CD4-positive, CD25-positive, alpha-beta regulatory T cell (primary cell): ENCODE measurements at places on chromosomes 4 and X.

- no peak for DNase-seq
These were observed 17.5 kb upstream of the ZNF41 start for GRCh38 chrX:47500554-47500953.

- no peak for DNase-seq
These were observed 145.0 kb upstream of the AADAT start for GRCh38 chr4:170234800-170235199.

- no peak for DNase-seq
These were observed 57.9 kb downstream of the PASD1 start for GRCh38 chrX:151621422-151621821.

GRCh38 chrX:84737471-84737871 lies 235.2 kb upstream of the HDX start:
- DNase-seq: no peak

DNA sequence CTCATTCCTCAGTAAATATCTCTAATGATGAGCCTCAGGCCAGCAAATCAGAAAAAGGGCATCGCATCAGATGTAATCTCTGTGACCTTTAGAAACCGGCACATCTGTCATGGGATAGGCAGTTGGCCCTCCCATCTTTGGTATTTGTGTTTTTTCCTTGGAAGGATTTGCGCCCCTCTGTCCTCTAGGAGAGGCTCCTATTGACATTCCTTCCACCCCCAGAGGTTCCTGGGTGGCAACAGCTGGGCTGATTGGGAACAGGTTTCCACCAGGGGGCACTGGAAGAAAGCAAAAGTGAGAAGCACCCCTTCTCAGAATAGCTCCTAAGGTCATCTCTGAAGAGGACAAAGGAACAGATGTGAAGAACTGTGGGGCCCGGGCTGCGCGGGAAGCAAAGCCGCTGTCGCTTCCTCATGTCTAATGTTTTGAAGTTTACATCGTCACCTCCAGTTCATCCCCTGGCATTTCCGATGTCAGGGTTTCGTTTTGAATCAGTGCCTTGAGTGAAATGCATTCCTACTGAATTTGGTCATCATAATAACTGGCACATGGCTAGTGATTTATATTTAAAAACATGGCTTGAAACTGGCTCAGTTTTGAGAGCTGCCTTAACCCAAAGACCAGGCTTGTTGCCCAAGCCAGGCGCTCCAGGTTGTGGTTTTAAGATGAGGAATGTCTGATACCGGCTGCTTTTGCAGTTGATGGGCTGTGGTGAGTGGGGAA lies 6.2 kb downstream of the TXK start:
- peak; percentile 90 for DNase-seq

DNA sequence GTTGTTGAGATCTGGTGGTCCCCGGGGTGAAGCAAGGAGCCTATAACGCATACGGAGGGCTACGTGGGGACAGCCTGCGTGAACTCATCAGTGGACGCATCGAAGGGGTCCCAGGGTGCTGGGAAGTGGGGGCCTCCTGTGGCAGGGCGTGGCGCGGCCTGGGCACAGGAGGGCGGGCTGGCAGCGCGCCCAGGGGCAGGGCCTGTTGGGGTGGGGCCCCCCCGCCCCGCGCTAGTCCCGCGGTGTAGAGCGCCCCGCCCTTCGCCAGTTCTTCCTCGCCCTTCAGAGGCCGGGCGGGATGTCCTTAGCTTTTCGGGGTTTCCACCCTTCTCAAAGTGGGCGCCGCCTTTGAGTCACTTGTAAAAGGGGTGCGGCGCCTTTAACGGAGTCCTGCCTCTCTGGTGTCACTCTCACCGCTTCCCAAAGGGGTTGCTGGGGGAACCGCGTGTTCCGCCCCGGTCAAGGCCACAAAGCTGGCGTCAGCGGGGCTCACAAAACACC lies 632 bp downstream of the PLP2 start:
- peak; percentile 60 for DNase-seq

GRCh38 chrX:15203694-15204093 lies 66.2 kb downstream of the ASB9 start:
- no peak for DNase-seq

DNA sequence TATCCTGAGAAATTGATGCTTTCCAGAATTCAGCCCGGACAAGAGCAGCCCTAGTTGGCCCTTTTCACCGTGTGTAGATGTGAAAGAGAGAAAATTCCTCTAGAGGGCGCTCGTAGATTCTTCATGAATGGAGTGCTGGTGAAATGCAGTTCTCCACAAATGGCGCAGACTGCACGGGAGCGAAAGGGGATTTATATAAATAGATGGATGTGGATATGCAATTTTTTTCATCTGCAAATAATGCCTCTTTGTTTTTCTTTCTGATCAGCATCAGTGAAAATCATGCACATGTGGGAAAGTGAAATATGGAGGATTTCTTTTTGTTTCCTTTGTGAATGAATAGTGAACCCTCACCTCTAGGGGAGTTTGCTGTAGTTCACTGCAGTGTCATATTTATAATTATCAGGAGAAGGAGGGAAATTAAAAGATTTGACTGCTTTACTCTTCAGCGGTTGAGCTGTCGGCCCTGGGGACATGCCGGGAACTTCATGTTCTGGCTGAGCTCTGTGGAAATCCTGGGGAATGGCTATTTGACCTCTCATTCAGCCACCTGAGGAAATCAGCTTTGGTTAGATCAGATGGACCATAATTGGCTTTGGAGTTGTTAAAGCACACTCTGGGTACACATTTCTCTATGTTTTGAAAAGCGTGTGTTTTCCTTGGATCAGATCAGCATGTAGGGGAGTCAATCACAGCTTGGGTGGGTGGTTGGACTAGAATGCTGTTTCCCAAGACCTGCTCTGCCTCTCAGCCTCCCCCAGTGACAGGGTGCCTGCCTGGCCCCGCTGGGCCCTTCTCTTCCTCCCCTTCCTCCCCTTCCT lies 115.0 kb upstream of the SHISA3 start:
- DNase-seq: peak; percentile 25

- peak; percentile 41 for DNase-seq
These were observed 760 bp downstream of the TMEM165 start for GRCh38 chr4:55396308-55397125.

DNA sequence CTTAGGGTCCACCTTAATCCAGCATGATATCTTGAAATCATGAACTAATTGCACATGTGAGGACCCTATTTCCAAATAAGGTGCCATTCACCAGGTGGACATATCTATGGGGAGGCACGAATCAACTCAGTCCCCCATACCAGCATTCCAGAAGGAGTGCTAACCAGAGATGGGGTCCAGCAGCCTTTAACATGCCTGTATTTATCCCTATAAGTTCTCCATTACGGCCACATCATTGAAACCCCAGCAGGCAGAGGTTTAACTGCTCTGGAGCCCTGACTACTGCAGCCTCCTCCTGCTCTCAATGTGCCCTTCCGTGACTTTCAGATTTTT lies 3.2 kb upstream of the ASMTL start:
- DNase-seq: no peak

DNA sequence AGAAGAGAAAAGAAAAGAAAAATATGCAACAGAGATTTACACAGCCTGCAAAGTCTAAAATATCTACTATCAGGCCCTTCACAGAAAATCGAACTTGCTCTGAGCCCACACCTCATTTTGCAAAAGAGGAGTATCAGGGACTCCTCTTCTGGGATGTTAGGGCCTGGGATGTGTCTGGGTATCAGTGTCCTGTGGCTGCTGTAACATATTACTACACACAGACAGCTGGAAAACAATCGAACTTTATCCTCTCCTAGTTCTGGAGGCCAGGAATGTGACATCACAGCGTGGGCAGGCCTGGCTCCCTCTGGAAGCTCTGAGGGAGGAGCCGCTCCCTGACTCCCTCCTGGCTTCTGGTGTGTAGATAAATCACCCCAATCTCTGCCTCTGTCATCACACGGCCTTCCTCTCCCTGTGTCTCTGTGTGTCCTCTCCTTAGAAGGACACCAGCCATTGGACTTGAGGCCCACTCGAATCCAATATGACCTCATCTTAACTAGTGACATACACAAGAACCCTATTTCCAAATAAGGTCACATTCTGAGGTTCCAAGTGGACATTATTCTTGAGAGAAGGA lies 52.9 kb downstream of the PPP2R2C start:
- no peak for DNase-seq

GRCh38 chr4:98564852-98565251 lies 93.6 kb downstream of the TSPAN5 start:
- no peak for DNase-seq

GRCh38 chrX:141278306-141278705 lies 36.0 kb upstream of the SPANXC start:
- no peak for DNase-seq

DNA sequence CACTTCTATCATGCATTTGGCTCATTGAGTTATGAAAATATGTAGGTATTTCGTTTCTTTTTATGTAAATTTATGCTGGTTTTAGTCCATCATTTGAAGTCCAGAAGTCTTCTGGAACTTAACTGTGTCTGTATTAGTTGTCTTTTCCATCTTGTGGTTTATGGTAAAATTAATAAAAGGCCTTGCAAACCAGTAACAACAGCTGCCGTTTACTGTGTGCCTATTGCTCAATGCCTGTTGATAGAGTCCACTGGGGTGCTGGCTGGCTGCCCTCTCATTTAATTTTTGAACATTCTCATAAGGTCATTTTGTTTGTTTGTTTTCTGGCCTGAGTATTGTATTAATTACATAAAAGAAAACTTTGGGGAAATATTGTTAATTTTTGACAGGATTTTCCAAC lies 98.0 kb downstream of the NAA11 start:
- no peak for DNase-seq

DNA sequence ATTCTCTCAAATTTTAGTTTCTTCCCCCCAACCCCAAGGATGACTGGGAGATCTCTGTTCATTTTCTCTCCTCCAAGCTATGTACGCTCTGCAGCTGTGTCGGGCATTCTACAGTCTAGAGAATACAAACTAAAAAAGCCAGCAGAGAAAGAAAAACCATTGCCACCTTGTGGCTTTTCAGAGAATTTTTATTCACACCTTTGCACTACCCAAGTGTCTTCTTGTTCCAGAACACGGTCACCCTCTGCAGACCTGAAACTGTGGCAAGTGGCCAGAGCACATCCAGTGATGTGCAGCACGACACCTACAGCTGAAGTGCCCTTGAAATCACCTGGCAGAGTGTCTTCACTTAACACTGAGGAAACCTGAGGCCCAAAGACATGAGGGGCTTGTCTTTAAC lies 68.6 kb downstream of the CHST7 start:
- DNase-seq: peak; percentile 51

DNA sequence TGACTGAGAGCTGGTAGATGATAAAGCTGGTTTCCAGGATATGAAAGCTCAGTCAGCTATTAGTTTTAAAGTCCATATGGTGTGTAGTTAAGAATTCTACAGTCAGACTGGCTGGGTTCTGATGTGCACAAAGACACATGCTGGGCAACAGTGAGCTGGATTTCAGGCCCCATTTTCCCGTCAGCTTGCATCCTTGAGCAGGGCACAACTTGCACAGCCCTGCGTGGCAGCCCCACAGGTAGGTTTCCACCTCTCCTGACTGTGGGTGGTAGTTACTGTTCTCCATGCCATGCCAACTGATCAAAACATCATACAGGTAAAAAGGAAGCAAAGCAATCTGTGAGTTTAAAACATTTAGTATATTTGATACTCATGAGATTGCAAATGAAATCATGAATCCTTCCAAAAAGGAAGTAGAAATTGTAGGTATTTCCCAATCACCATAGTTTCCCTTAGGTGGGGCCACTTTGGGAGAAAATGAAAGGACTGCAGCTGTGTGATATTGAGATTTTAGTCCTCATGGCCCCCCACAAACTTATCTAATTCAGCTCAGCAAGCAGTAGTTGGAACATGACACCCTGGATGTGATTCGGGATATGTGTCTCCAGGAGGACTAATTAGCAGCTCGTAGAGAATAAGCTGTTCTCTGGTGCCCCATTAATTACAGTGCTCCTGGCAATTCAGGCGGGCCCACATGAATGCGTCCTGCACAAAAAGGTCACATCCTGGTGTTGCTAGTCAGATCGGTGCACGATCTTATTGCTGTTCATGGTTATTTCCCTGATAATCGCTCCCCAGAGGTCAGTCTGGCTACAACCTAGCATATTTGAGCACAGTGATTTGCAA lies 42.4 kb upstream of the NOCT start:
- no peak for DNase-seq

DNA sequence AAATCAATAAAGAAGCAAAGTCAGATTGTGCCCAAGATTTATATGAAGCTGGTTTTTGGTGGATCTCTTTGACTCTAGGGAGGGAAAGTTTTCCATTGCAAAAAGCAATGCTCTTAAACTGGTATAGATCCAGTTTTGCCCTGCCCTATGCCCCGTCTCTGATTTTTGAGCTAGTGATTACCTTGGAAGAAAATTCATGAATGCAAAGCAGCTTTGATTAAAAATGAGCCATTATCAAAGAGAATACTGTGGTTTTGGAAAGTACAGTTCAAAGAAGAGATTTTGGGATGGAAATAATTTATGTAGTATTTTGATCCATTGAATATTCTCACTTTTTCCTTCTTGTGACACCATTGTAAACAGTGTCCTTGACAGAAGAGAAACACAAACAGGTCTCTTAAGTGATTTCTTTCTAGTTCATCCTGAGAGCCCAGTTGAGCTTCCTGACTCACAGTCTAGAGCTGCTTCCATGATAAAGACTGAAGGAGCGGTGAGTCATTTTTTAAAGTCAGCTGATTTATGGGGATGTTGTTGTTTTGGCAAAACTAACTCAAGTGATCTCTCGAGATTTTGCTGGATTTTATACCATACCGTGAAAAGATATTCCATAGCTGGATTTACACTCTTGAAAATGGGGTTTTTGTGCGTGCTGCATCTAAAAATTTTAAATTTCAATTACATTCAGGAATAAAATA lies 76.7 kb downstream of the AFF1 start:
- DNase-seq: no peak

- DNase-seq: no peak
These were observed 284.2 kb downstream of the RCHY1 start for GRCh38 chr4:75229806-75230570.

GRCh38 chr4:163649557-163650091 lies 155.1 kb downstream of the TMA16 start:
- no peak for DNase-seq

GRCh38 chrX:31258166-31258565 lies 186.3 kb upstream of the FTHL17 start:
- DNase-seq: no peak

GRCh38 chr4:56703378-56703777 lies 22.3 kb upstream of the HOPX start:
- no peak for DNase-seq

DNA sequence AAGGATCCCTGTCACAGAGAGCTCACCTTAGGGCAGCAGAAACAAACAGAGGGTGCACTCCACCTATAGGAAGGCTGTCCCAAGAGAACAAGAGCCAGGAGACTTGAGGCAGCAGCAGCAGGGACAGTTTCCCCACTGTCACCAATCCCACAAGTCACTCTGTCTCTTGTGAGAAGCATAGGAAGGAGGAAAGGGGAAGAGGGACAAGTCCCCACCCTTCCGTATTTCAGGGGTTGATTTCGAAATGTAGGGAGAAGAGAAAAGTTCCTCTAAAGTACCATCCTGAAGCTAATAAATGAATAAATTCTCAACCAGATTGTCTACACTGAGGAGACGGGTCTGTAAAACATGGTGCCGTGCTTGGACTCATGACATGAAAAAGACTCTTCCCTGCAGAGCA lies 9.5 kb upstream of the TLR8 start:
- DNase-seq: no peak
